Activated CD4-positive, alpha-beta T cell treated with anti-CD3 and anti-CD28 coated beads for 24 hours (primary cell): ENCODE measurements at places on chromosomes 4 and X.

GRCh38 chrX:49233176-49233575, at the start of gene CACNA1F:
TSS of gene CACNA1F (minus strand) at chrX:49233340. CDS start at chrX:49233309, 31 bp downstream.
- no peak for DNase-seq

DNA sequence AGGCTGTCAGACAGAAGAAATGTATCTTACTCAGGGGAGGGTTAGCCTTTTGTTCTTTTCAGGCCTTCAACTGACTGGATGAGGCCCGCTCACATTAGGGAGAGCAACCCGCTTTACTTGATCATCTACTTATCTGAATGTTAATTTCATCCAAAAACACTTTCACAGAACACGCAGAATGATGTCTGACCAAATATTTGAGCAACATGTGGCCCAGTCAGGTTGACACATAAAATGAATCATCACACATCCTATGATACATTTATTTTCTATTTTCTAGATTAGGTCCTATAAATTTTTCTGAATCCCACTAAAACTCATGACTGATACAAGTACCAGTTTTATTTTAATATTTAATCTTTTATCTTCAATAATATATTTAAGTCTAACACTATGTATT, 260.3 kb downstream of the IL15 start:
- DNase-seq = no peak

GRCh38 chrX:123600181-123600580, 132.7 kb downstream of the THOC2 start:
- no peak for DNase-seq

GRCh38 chr4:64360664-64361398, 48.4 kb downstream of the TECRL start:
- DNase-seq = no peak

DNA sequence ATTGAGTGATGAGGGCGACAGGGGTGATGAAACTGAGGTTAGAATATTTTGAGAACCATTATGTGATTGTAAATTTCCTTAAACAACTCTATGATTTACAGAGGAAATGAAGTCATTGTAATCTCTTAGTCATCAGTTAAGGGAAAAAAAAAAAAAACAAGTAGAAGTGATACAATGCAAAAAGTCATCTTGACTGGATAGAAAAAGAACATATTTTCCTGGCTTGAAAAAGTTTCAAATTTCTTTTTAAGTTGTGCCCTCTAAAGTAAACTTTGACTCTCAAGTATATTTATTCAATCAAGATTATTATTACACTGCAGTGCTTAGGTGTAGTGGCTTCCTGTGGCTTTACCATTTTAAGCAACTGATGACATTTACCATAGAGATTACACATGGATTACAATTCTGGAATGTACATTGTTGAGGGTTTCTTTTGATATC, 40.6 kb downstream of the GABRB1 start:
- no peak for DNase-seq

- DNase-seq = no peak
Measured at GRCh38 chrX:65609237-65609636, 58.2 kb upstream of the MSN start.

- no peak for DNase-seq
Measured at GRCh38 chrX:41087201-41087600, 2.0 kb downstream of the USP9X start.
